ENCODE measurements at places on chromosomes 4 and X.

GRCh38 chrX:104310090-104310489 lies 55.4 kb upstream of the ESX1 start:
- DNase-seq: no peak

DNA sequence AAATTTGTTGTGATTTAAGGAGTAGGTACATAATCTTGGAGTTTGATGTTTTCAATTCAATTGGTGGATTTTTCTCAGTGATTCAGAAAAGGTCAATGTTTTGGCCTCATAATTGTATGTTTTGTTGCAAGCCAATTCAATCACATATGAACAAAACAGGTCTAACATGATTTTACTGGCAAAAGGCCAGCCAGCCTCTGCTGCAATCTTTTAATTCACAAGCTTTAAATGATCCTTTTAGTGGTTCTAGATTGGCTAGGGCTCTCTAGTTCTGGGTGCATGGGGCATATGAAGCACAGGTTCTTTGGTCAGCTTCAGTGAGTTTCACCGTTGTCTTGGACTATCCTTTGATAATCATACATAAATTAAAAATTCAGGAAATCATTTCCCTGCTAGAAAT lies 19.2 kb upstream of the SLC6A14 start:
- DNase-seq: no peak

DNA sequence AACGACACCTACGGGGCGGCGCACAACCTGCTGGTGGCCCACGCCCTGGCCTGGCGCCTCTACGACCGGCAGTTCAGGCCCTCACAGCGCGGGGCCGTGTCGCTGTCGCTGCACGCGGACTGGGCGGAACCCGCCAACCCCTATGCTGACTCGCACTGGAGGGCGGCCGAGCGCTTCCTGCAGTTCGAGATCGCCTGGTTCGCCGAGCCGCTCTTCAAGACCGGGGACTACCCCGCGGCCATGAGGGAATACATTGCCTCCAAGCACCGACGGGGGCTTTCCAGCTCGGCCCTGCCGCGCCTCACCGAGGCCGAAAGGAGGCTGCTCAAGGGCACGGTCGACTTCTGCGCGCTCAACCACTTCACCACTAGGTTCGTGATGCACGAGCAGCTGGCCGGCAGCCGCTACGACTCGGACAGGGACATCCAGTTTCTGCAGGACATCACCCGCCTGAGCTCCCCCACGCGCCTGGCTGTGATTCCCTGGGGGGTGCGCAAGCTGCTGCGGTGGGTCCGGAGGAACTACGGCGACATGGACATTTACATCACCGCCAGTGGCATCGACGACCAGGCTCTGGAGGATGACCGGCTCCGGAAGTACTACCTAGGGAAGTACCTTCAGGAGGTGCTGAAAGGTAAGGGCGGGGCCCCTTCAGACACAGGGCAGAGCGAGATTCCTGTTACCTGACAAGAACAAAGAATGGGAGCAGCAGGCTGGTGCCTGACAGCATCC lies 11.7 kb downstream of the RPL9 start:
- peak; percentile 30 for DNase-seq

- DNase-seq: no peak
These were observed 72.0 kb upstream of the MAGEB16 start for GRCh38 chrX:35726176-35726575.

- no peak for DNase-seq
These were observed 174.0 kb downstream of the NPFFR2 start for GRCh38 chr4:72205831-72206230.

DNA sequence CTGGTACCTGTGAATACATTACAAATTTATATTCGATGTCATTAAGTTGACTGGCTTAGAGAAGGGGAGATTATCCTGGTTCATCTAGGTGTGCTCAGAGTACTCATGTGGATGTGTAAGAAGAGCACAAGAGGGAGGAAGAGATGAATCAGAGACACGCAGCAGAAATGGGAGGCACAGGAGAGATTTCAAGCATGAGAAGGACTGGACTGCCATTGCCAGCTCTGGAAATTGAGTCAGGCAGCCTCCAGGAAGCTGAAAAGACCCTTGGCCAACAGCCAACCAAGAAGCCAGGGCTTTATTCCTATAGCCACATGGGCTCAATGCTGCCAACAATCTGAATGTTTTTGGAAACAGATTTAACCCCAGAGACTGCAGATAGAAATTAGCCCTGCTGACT lies 1390.0 kb downstream of the STIM2 start:
- DNase-seq: no peak

GRCh38 chr4:39037941-39038340 lies 5.7 kb upstream of the TMEM156 start:
- no peak for DNase-seq

GRCh38 chrX:48802089-48802904 lies 430 bp downstream of the HDAC6 start:
- peak; percentile 25 for DNase-seq

- no peak for DNase-seq
These were observed 10.3 kb upstream of the CLNK start for GRCh38 chr4:10694828-10695209.
